ENCODE measurements at places on chromosomes 12 and 14. TPM values are rescaled to one million over a fixed set of nuclear protein-coding genes. Genes with fewer than 3 reads are reported as not detected.

The CLEC9A gene
- not detected for total RNA-seq

The SLC17A8 gene
- not detected for total RNA-seq

GRCh38 chr14:70784886-70785285, 24.4 kb downstream of the MAP3K9 start:
- no peak for DNase-seq

GRCh38 chr12:69423037-69423905, 46.9 kb upstream of the FRS2 start:
- peak; percentile 13 for DNase-seq

The FAM90A1 gene
- total RNA-seq = not detected

The CLEC4A gene
- total RNA-seq = 0.45 TPM

GRCh38 chr14:23153851-23154796, 29.3 kb downstream of the SLC7A8 start:
- peak; percentile 97 for DNase-seq

The KRT72 gene
- not detected for total RNA-seq

The TAS2R30 gene
- 16.4 TPM for total RNA-seq

DNA sequence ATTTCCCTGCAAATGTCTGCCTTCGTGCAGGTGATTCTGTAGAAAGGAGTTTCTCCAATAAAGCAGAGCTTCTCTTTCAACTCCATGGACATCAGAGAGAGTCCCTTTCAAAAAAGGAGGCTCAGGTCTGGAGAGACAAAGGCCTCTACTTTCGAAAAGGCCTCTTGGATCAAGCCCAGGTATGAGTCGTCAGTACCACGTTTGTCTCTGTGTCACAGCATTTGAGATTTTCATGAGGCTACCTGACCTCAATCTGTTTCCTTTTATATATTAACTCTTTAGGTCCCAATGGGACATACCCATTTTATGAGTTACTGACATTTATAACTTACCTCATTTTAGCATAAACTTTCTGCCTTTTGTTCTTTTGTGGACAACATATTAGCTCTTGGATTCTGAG, 290.8 kb downstream of the RPAP3 start:
- DNase-seq = peak; percentile 40

The PRICKLE1 gene
- 15.6 TPM for total RNA-seq

DNA sequence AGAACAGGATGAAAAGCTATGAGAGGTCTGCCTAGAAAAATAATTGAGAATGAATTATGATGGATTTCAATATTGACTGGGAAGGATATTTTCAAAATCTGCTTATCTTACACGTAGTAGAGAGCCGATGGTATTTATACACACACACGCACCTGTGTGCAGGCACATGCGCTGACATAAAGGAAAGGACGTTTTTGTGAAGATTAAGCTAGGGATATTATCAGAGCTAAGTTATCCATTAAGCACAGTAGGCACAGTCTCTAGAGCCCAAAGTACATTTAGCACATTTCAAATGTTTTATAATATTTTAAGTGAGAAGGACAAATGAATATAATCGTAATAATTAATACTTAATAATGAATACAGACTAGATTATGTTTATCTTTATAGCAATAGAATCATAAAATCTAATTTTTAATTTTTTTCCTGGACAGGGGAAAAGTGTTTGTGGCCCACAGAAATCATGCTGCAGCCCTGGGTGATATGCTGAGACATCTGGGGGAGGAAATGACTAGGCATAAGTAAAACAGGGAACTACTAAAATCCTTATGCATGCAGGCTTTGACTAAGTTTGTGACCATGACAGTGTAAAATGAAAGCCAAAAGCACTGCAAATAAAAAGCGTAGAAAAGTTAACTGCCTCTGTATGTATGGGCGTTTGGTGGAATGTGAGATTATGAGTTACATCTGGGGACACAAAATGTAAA, 146.1 kb downstream of the KITLG start:
- peak; percentile 55 for DNase-seq

The NFATC4 gene
- total RNA-seq = 77.9 TPM

The XRCC3 gene
- 18.1 TPM for total RNA-seq

DNA sequence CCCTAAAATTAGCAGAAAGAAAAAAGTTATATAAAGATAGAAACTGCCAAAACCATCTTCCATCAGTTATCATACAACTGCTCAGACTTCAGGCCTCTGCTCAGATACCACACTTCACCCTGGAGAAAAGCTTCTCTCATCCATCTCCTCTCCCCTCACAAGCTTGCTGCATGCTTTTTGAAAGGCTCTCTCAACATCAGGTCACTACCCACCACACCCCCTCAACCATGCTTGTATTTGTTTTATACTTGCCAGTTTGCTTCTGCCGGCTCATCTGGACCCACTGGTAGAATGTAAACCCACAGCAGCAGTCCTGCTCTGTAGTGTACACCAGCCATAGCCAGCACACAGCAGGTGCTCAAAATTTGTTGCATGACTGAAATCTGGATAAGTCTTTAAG, 8.8 kb downstream of the PPP1CC start:
- DNase-seq = no peak

DNA sequence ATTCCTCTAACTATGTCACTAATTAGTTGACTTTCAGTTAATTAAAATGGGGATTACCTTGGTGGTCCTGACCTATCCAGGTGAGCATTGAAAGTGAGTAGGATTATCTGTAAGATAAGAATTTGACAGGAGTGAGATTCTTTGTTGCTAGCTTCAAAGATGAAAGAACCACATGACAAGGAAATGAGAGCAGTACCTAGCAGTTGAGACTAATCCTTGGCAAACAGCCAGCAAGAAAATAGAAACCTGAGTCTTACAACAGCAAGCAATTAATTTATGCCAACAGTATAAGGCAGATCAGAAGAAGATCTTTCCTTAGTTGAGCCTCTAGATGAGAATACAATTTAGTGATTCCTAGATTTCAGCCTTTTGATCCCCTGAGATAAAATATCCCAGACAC, 1058.4 kb downstream of the LRFN5 start:
- no peak for DNase-seq

The TIGAR gene
- total RNA-seq = 11.5 TPM

- no peak for DNase-seq
These were observed 539.0 kb downstream of the VRK1 start for GRCh38 chr14:97336179-97336578.

The RAB35 gene
- total RNA-seq = 8.0 TPM

The SAMD15 gene
- 2.0 TPM for total RNA-seq

The BCL11B gene
- 0.09 TPM for total RNA-seq

- no peak for DNase-seq
These were observed 104.5 kb downstream of the PRKAB1 start for GRCh38 chr12:119772431-119772830.

The LRRC43 gene
- 0.74 TPM for total RNA-seq

- no peak for DNase-seq
These were observed 1.5 kb downstream of the CRIP1 start for GRCh38 chr14:105487986-105488777.

- DNase-seq = peak; percentile 8
These were observed 78.4 kb downstream of the NRXN3 start for GRCh38 chr14:78248501-78249090.

- DNase-seq = no peak
These were observed 45.0 kb downstream of the SMOC1 start for GRCh38 chr14:69924201-69924600.

The GNB3 gene
- 3.4 TPM for total RNA-seq

Measured in fibroblast of the aortic adventitia (primary cell).